Cortex of kidney (tissue), 1 donor: ENCODE measurements at places on chromosomes 2 and 18.

DNA sequence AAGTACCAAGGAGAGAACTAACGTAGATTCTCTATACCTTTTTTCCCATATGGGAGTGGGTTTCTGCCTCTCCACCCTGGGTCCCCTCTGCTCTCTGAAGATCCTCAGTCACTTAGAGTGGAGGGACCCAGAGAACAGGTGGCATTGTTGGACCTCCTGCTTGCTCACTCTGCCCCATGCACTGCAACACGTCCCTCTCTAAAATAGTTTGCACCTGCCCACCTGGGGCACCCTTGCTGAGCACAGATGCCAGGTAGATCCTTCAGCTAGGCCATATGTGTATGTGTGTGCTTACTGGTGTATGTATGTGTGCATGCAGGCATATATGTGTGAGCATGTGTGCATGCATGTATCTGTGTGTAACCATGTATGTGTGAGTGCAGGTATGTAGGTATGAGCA, 2.2 kb downstream of the IL36RN start:
- no peak for DNase-seq

DNA sequence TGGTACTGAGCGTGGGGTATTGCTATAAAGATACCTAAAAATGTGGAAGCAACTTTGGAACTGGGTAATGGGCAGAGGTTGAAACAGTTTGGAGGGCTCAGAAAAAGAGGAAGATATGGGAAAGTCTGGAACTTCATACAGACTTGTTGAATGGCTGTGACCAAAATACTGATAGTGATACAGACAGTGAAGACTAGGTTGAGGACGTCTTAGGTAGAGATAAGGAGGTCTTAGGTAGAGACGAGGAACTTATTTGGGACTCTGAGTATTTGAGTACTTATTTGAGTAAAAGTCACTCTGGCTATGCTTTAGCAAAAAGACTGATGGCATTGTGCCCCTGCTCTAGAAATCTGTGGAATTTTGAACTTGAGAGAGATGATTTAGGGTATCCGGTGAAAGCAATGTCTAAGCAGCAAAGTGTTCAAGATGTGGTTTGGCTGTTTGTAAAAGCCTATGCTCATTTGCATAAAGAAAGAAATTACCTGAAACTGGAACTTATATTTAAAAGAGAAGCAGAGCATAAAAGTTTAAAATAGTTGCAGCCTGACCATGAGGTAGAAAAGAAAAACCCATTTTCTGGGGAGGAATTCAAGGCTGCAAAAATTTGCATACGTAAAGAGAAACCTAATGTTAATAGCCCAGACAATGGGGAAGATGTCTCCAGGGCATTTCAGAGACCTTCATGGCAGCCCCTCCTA, 219.6 kb downstream of the PDE1A start:
- no peak for DNase-seq

- no peak for DNase-seq
Observed at GRCh38 chr2:186696290-186696689, 2.4 kb downstream of the FAM171B start.

DNA sequence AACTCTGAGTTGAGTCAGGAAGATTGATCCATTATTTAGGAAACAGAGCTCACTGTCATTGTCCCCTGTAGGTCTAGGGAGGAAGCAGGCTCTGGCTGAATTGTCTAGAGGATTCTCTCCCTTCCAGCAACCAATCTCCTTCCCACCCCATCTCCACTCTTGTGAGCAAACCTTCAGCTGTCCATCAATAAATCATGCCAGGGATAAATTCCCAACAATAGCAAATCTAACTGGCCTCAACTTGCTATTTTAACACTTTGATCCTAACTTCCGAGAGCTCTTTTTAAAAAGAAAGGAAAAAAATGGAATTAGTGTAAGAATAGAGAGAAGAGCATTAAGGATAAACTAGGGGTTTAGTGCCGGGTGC, 53.5 kb downstream of the ATP8B1 start:
- DNase-seq, result no peak

DNA sequence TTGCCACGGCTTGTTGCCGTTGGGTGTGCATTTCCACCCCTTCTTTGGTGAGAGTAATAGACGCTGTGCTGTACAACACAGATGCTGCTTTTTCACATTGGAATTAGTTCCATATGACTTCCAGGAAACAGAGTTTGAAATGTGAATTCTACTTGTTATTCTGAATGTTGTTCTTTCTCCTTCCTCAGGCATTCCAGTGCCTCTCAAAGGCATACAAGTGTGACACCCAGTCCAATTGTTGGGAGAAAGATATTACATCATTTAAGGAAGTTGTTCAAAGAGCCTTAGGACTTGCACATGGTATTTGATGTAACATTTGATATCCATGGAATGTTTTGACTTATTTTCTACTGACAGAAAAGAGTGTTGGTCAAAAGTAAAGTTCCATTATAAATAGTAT, 134.4 kb upstream of the LTBP1 start:
- DNase-seq, result no peak

GRCh38 chr2:153299217-153299616, 179.3 kb downstream of the RPRM start:
- DNase-seq, result no peak

DNA sequence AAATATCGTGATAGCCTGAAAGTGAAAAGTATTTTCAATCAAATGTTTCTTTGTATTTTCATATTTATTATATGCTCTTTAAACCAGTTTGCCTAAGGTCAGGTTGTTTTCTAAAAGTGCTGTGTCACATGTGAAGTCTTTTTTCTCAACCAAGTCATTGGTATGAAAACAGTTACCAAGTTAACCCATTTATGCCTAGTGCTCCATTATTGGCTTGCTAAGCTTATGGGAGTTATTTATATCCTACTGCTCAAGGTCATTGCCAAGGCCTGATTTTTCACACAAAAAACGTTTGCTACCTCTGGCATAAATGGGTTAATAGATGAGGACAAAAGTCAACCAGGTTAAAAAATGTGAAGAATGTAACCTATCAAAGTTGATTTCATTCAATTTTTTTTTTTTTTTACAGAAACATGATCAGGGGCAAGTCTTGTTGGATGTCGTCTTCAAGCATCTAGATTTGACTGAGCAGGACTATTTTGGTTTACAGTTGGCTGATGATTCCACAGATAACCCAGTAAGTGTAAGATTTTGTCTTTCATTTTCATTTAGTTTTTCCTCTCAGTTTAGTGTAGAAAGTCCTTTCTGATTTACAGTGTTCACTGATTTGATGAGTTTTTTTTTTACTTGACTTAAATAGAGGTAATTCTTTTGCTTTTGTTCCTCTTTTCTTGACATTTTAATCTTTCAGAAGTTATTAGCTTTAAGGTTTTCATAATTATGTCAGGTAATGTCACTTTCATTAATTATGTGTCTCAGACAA, 102.6 kb downstream of the PTPN4 start:
- DNase-seq, result no peak

GRCh38 chr2:219542931-219543595, 546 bp downstream of the CHPF start:
- peak; percentile 49 for DNase-seq

GRCh38 chr2:65802298-65802942, 370.0 kb upstream of the SPRED2 start:
- no peak for DNase-seq

DNA sequence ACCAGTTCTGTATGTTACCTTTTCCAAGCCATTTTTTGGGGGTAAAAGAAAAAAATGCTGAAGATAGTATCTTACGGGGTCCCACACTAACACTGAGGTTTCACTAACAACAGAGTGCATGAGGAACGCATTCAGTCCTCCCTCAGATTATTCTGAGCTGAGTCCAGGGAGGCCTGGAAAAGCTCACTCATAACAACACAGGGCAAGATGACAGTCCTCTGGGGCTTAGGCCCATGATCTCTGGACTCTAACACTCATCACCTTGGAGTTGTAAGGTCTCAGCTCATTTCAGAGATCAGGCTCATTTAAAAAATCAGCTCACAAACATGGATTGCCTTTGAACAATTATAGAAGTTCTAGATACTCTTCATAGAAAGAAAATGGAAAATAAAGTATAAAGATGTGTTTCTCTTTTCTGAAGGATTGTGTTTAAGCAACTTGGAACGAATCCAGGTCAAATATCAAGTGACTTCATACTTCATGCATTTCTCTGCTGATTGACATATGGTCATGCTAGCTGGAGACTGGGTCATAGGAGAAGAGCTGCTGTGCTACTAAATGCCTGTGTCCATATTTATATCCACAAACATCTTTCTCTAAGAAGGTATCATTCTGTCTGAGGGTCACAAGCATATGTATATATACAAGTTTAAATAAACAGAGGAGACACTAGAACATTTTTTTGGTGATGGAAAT, 265.8 kb downstream of the ALK start:
- no peak for DNase-seq

GRCh38 chr18:70028734-70029133, 81.1 kb upstream of the CD226 start:
- DNase-seq, result no peak

- DNase-seq, result no peak
Observed at GRCh38 chr2:240879105-240879504, 10.5 kb downstream of the AGXT start.

DNA sequence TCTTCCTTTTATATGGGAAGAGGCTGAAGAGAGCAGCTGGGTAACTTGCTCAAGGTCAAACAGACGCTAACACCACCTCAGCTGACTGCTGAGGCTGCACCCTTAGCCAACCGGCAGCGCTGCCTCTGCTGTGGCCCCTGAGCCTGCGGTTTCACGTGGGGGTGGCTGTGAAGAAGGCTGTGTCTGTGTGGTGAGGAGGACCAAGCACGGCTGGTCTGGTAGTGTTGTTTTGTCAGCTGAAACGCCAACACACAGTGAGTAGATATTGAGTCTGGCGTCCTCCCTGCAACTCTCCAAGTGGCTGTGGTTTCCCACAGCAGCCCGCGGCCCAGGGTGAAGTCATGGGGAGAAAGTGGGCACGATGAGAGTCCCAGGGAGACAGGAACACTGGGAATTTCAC, 69.6 kb downstream of the THNSL2 start:
- DNase-seq, result no peak

GRCh38 chr18:62616331-62616805, 93.5 kb downstream of the ZCCHC2 start:
- no peak for DNase-seq

GRCh38 chr2:100207411-100207885, 65.1 kb upstream of the AFF3 start:
- DNase-seq, result no peak

GRCh38 chr2:119852214-119852613, 92.5 kb downstream of the PTPN4 start:
- DNase-seq, result no peak

DNA sequence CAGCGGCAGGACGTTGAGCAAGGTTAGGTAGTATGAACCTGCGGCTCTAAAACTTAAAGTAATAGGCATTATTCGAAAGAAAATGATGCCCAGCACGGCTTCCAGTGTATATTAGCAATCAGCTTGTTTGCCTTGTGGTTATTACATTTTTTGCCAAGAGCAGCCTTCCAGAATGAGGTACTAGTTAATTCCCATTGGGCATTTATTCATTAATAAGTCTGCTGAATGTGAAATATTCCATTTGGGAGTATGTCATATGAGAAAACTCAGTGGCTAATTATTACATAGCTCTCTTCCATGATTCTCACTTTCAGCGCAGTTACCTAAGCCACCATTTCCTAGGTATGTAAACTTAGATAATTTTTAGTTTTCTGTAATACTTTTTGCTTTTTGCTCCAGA, 12.9 kb downstream of the CRIM1 start:
- no peak for DNase-seq

DNA sequence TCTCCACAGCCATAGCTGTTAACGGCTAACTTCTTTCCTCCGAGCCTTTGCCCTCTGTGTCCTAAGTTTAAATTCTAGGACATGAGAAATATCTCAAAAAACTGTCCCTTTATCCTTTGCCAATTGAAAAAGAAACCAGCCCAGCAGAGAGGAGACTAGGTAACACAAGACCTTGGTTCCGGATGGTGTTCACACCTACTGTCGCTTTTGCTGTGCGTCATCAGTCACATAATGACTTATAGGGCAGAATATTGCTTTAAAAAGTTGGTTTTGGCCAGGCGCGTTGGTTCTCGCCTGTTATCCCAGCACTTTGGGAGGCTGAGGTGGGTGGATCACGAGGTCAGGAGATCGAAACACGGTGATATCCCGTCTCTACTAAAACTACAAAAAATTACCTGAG, 66.2 kb downstream of the SP3 start:
- no peak for DNase-seq

GRCh38 chr2:106956879-106957278, 70.9 kb upstream of the ST6GAL2 start:
- DNase-seq, result no peak

GRCh38 chr18:48348739-48349138, 60.4 kb downstream of the ZBTB7C start:
- no peak for DNase-seq

DNA sequence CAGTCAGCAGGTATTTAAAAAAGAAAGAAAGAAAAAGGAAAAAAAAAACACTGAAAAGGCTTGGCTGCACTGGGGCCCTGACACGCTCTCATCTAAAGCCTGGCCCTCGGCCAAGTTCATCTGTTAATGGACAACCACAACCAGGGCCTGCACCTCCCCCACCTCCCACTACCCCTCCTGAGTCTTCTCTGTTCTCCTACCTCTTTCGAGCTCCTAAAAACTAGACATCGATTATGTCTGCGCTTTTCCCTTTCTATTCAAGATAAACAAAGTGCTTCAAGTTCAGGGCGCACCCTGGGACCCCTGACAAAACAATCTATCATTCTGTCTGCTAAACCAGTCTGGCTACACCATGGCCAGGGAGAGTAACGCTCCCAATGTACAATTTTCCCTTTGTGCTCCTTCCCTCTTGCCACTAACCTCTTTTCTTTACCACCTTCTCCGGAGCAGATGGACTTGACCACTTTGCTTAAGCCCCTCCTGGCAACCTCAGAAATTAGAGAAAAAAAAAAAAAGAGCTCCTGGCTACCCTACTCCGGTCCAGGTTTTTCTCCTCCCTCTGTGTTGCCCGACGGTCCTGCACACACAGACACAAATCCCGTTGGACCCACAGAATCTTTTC, 22.7 kb downstream of the BCL11A start:
- no peak for DNase-seq

DNA sequence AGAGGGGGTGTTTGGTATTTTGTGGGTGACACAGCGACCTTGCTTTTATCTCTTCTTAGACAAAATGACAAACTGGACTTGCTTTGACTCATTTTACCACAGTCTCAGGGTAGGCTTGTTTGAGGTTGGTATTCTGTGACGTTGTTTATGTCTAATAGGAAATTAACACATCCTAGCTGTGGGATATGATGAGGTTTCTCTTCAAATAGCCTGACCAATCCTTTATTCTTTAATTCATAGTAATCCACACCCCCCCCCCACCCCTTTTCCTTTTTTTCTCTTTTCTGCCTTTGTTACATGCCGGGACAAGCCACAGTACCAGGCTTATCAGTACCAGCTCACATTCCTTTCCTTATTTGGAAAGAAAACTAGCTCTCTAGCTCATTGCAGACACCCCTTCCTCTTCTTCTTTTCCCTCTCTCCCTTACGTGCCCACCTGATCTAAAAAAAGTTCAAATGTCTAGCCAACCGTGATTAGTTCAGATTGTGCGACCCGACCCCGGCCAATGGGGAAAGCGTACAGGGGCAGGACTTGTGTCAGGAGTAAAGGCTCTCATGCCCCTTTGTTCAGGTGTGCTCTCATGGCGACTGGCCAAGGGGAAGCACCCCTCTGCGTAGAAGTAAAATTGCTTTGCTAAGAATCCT, 52.2 kb upstream of the PTPRM start:
- no peak for DNase-seq

GRCh38 chr2:54830546-54830945, 107.1 kb downstream of the EML6 start:
- no peak for DNase-seq

- DNase-seq, result no peak
Observed at GRCh38 chr2:131031875-131032274, 61.4 kb downstream of the FAM168B start.
